ENCODE measurements at places on chromosomes 2 and 18.
A peak's percentile ranks its signal among the peaks of the same experiment; 100 is the strongest.

GRCh38 chr2:127570282-127571250, 35.1 kb downstream of the MYO7B start:
- no peak for DNase-seq

DNA sequence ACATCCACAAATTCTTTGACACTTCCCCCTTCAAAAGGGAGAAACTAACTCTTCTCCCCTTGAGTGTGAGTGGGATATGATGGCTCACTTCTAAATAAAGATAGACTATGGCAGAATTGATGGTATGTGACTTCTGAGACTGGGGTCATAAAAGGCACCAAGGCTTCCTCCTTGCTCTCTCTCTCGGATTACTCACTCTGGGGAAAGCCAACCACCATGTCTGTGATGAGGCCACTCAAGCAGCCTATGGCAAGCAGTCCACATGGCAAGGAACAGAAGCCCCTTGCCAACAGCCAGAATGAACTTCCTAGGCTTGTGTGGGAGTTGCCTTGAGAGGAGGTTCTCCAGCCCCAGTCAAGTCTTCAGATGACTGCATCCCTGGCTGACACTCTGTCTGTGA, 43.6 kb downstream of the KIAA2012 start:
- DNase-seq, result no peak

- no peak for DNase-seq
These were observed 81.4 kb downstream of the ACAA2 start for GRCh38 chr18:49731860-49732311.

DNA sequence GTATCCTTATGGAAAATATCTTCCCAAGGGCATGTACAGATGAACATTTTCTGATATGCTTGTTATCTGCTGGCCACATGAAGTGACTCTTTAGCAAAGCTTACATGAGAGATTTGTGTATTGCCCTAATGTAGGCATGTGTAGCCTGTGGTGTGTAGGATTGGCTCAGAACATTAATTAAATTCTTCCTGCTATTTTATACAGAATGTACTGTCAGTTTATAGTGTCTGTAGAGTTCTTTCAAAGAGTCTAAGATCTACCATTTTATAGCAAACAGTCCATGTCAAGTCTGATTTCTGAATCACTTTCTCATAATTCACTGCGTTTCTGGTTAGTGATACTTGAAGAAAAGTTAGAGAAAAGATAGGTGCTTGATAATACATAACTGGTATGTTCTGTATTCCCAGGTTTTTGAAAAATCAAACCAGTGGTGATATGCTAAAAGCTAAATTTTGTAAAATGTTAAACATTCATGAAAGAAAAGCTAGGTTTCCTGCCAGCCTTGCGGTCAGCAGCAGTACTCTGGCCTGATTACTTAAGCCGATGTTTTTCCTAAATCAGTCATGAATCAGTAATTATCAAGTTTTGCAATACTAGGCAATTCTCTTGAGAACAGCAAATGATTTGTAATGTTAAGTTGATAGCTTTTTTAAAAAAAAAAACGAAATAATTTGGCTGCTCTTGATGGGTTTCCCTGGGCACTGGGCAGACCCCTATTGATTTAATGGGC, 30.9 kb upstream of the EFEMP1 start:
- DNase-seq, result no peak

DNA sequence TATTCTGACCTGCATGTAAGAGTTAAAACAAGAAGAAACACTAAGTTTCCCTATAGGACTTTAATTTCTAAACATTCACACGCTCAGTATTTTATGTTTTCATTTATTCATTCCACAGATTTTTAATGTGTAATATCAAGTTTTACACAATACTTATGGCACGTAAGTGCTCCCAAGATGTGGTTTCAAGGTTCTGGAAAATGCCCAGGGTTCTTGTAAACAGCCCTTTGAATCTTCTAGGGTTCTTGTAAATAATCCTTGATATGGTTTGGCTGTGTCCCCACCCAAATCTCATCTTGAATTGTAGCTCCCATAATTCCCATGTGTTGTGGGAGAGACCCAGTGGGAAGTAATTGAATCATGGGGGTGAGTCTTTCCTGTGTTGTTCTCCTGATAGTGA, 383.0 kb downstream of the TXNL1 start:
- DNase-seq, result no peak

- DNase-seq, result no peak
These were observed 601.1 kb downstream of the ARHGAP15 start for GRCh38 chr2:143730155-143730952.

DNA sequence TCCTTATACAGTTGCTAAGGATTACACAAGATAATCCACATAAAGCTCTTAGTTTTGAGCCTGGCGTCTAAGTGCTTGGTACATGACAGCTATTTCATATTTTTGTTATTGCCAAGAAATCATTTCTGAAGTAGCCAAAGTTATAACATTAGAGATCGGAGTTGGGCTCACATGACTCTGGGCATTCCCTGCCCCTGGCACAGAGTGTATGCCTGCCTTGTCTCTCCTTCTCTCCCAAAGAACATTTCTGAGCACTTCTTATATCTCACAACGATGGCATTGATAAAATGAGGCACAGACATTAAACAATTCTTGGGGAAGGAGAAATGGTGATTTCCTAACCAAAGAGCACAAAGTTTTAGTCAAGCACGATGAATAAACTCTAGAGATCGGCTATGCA, 87.7 kb upstream of the DDX18 start:
- no peak for DNase-seq

DNA sequence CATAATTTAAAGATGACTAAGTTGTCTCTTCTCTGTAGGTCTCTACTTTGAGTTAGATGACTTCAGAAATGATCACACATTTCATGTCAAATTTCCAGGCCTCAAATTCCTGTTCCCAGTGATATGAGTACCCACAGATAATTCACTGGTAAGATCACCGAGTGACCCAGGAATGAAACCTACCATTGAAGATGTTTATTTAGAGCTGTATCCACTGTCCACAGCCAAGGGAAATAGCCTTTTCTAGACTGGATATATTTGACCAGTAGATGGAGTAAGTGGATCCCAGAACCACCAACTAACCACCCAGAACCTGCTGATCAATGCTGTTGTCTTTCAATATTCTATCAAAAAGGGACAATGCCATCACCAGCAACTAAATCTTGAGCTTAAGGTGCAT, 238.8 kb downstream of the SLC8A1 start:
- DNase-seq, result no peak

GRCh38 chr2:121561617-121562268, 31.1 kb downstream of the RNU4ATAC start:
- DNase-seq, result no peak

DNA sequence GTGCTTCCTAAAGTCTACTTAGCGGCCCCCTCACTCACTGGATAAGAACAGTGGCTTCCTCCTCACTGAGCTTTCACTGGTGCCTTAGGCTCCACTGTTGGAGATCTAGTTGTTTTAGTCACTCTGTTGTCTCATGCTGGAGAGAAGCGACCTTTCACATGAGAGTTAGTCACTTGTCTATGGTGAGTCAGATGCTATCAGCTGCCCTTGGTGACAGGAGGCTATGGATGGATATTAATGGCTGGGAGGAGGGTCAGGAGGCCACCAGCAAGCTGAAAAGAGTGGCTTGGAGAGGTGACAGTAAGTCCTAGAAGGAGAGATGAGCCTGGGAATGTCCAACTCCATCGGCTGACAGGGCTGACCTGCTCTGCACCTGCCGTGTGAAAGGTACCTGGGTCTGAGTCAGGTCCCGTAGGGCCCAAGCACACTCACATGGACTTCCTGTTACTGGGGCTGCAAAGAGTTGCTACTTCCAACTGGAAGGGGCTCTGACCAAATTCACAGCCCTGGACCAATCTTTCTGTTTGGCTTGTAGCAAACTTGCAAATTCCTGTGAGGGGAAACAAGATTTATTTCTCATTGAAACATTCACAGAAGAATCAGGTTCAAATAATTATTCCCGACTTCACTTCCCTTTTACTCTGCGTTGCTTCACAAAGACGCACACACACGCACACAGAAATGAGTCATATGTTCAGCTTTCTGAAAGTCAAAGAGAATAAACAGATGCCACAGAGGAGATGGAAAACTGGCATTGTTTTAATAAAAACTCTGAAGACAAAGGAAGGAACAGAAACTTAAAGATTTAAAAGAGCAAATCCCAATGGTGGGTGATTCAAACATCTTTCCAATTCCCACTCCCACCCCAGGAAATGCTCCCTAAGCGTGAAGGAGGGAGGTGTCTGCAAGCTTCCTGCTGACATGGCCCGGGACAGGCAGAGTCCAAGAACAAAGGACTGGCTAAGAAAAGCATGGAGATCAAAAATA, 203.5 kb upstream of the TWIST2 start:
- no peak for DNase-seq

GRCh38 chr2:17951563-17951962, 73.1 kb downstream of the KCNS3 start:
- no peak for DNase-seq

- no peak for DNase-seq
These were observed 8.1 kb upstream of the MTERF4 start for GRCh38 chr2:241110089-241110606.

DNA sequence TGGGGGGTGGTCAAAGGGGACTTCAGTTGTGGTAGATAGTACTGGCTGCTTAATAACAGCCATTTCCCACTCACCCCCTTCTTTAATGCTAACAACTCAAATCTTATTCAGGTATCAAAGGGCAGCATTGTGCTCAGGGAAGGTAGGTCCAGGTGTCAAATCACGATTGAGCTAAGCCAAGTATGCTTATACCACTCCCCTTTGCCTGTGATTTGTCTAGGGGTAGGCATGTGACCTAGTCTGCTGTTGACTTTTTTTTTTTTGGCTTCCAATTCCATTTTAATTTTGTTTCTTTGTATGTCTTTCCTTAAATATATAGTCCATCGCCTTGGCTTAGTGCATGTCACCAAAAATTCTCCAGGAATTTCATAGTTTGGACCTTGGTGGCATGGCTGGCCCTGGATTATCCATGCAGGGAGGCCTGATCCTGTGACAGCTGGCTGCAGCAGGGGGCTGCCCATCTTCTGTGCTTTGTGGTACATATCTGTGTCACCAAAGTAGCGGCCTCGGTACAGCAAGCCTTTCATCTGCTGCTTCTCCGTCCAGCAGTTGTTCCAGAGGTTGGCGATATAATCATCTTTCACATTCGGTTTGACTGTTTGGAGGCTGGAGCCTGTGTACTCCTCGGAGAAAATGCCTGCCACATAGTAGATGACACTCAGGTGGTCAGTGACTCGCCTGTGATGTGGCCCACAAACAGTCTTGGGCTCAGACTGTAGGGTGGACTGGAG, 68.1 kb upstream of the SPRED2 start:
- no peak for DNase-seq

DNA sequence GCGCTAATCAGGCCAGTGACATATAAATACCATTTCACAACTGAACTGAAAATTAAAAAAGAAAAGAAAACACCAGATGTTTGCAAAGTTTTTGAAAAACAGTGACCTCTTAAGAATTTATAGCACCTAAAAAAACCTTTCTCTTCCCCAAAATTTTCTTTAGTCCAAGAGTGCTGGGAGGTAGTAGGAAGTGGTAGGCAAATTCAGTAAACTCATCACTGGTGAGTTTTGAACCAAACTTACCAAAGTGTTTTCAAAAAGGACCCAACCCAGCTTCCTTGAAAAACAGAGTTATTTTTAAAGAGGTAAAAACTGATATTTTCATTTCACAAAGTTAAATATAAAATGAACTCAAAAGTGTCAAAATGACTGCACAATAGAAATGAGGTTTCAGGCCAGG, 90.4 kb downstream of the TMEM247 start:
- no peak for DNase-seq

GRCh38 chr2:84486441-84487115, 27.5 kb upstream of the SUCLG1 start:
- no peak for DNase-seq

GRCh38 chr18:48080546-48080945, 150.1 kb upstream of the SMAD2 start:
- no peak for DNase-seq

- no peak for DNase-seq
These were observed 82.8 kb downstream of the SLC25A12 start for GRCh38 chr2:171811245-171811628.

- no peak for DNase-seq
These were observed 189.1 kb upstream of the PARD3B start for GRCh38 chr2:204356151-204356641.

DNA sequence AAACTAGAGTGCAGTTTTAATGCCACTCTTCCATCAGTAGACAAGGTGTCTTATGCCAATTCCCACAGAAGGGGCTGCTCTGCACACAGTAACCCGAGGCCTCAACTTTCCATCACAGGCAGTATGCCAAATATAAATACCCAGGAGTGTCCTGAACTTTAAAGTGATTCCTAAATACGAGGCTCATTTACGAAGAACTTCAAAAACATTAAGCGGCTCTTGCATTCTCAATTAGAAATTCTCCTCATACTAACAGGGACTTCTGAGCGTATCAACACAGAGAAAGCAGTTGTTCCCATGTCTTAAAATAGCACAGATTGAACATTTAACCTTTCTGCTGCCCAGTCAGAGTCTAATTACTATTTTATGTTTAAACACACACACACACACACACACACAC, 638.6 kb downstream of the ERBB4 start:
- peak; percentile 39 for DNase-seq

DNA sequence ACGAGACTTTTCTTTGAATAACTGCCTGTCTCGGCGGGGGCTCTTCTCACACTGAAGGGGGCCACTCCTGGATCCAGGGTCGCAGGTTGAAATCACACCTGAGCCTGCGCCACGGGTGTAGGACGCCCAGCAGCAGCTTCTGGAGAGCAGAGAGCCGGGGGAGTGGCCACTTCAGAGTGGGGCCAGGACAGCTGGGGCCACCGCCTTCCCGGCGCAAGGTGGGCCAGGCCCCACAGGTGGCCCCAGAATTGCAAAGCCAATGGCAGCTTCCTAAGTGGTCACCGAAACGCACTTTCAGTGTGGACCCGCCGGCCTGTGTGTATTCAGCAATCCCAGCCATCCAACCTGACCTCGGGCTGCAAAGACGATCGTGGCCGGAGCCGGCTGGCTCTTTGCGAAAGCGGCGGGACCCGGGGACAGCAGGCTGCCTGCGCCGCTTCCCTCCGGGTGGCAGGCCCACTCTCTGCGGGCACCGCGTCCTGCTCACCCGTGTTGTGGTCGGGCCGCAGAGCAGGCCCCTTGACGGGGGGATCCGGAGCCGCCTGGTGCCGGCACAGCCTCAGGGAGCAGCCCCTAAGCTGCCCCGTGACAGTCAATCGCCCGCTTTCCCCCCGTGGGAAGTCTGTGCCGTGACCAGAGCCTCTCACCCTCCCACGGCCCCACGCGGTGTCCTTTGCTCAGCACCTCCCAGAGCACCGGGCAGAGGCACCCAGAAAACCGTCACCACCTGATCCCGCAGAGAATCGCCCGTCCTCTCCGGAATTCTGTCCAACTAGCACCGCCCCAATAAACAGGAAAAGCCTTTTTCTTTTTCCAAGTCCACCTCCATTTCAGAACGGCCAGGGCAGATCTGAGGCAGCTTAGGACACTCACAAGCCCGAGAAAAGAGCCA, 144.7 kb downstream of the ZNF516 start:
- no peak for DNase-seq

- no peak for DNase-seq
These were observed 7.4 kb upstream of the SLC16A14 start for GRCh38 chr2:230075988-230076631.

DNA sequence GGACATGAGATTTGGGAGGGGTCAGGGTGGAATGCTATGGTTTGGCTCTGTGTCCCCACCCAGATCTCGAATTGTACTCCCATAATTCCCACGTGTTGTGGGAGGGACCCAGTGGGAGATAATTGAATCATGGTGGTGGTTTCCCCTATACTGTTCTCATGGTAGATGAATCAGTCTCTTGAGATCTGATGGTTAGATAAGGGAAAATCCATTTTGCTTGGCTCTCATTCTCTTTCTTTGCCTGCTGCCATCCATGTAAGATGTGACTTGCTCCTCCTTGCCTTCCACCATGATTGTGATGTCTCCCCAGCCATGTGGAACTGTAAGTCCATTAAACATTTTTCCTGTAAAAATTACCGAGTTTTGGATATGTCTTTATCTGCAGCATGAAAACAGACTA, 80.9 kb upstream of the GALNT5 start:
- no peak for DNase-seq

Data from NCI-H524 treated with DMSO at 0.1 percent for 48 hours (cell line).